Fibroblast of skin of left quadriceps (primary cell): ENCODE measurements at places on chromosomes 6 and 20.

- no peak for DNase-seq
Measured at GRCh38 chr6:35736253-35736894, 458 bp upstream of the ARMC12 start.

- DNase-seq = peak; percentile 52
Measured at GRCh38 chr6:55069132-55069781, 105.1 kb upstream of the HCRTR2 start.

- DNase-seq = no peak
Measured at GRCh38 chr20:12093057-12093796, 175.5 kb downstream of the BTBD3 start.

GRCh38 chr6:27091661-27092315 is 155.7 kb upstream of the PRSS16 start:
- peak; percentile 84 for DNase-seq

DNA sequence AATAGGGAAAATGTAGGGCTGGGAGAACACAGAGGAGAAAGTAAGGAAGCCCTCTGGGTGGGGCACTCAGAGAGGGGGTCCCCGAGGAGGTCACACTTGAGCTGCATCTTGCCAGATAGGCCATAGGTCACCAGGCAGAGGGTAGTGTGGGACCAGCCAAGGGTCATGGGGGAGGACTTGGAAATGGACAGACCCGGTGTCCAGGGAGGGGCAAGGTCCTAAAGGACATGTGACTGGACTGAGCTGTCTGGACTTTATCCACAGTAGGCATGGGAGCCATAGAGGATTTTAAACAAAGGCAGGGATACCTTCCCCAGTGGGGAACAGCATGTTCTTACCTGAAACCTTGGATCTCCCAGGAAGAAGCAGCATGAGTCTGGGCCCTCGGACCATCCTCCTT is 266.7 kb downstream of the LRFN2 start:
- DNase-seq = no peak

GRCh38 chr6:125611573-125612344 is 137.7 kb upstream of the HEY2 start:
- DNase-seq = no peak

DNA sequence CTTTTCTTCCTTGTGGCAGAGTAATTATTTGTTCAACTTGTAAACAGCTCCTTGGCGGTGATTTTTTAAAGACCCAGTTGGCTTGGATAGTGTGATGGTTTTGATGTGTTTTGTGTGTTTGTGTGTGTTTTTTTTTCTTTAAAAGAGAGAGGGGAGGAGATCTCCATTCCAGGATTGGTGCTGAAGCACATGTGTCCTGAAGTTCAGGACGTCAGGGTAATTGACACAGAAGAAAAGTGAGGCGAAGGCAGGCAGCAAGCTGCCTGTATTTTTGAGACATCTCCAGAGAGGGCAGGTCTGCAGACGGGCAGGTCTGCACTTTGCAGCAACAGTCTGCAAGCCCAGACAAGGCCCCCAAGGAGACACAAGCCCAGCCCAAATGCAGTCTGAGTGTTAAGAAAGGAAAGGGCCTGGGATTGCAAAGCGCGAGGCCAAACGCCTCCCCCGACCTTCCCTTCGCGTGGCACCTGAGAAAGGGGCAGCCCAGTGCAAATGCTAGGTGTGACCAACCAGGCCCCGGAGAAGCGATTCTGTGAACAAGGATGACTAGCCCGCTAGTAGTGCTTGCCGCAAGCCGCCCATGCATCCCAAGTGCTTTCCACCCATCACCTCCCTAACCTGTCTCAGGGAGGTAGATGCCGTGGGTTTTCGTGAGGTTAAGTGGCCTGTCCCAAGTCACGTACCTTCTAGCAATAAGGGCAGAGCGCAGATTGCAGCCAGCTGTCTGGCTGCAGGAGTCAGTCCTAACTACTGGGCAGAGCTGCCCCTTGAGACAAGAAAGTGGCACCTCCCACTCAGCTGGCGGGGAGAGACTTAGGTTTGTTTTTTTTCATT is 230.5 kb downstream of the ZMYND8 start:
- DNase-seq = no peak

- no peak for DNase-seq
Measured at GRCh38 chr6:84766118-84766798, 1.9 kb upstream of the TBX18 start.

- peak; percentile 31 for DNase-seq
Measured at GRCh38 chr20:17680836-17681725, 961 bp downstream of the RRBP1 start.

GRCh38 chr20:49471397-49471796 is 11.1 kb downstream of the KCNB1 start:
- no peak for DNase-seq

GRCh38 chr6:124234801-124235200 is 431.1 kb downstream of the NKAIN2 start:
- no peak for DNase-seq

DNA sequence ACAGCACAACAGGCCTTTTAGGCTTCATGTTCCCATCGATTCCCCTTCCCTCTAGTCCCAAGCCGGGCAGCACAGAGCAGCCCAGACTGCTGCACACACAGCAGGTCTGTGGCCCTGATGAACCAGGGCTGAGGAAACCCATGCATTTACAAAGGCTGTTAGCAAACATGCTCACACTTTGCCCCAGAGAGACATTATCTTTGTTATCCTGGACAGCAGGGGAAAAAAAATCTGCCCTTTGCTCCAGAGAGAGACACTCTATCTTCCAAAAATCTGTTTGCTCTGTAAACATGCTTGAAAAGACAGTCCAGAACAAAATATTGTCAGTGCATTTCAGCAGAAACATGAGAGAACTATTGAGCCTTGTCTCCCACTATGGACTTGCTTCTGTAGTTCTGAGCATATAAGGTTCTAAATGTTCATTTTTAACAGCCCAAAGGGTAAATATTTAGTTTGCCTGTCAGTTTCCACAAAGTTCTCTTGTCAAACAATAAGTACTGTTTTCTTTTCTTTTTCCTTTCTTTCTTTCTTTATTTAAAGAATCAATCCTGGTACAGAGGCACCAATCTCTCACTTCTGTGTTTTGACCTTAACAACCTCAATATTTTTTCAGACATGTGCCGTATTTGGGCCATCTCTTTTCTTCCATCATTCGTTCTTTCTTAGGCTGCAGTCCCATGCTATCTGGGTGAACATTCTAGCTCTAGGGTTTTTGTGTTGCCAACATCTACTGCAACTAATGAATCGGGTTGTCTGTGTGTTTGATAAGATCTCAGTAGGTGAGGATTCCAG is 468.0 kb downstream of the EPM2A start:
- no peak for DNase-seq

DNA sequence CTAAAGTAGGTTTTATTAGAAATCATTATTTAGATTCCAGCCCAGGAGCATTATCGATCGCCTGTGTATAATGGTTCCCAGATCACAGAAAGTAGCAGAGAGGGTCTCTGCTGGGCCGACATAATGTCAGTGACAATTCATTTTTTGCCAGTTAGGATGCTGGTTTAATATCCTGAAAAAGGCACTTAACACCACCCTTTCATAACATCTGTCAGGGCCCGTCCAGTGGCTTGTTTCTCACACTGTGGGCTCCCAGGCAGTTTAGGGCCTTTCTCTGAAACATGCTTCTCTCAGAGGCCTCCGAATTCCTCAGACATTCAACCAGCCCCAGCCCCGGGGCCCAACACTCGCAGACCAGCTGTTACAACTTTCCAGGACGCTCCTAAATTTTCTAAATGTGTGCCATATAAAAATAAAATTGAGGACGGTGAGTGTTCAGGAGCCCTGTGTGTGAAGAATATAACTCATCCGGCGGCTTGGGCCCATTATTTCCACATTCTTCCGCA is 108.6 kb upstream of the EYA4 start:
- DNase-seq = no peak

GRCh38 chr20:44183282-44183681 is 3.7 kb downstream of the JPH2 start:
- no peak for DNase-seq

DNA sequence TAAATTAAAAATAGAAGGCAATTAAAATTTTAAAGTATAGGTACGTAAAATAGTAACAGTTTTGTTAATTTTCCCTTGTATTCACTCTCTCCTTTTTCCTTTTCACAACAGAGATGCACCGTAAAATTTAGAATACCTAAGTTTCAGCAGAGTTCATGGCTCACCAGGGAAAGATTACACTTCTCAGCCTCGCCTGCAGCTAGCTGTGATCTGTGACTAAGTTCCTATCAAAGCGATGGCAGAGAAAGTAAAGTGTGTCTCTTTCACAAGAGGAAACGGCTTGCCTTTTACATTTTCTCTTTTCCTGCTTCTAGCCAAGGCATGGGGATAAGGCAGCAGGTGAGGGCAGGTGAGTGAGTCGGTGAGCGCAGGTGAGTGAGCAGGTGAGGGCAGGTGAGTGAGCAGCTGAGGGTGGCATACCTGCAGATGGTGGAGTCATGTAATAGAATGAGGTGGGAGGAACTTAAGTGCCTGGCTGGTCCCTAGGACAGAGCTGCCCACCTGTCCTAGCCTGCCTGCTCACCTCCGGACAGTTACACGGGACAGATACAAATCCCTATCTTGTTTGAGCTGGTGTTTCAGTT is 30.9 kb downstream of the ZFP64 start:
- DNase-seq = no peak

DNA sequence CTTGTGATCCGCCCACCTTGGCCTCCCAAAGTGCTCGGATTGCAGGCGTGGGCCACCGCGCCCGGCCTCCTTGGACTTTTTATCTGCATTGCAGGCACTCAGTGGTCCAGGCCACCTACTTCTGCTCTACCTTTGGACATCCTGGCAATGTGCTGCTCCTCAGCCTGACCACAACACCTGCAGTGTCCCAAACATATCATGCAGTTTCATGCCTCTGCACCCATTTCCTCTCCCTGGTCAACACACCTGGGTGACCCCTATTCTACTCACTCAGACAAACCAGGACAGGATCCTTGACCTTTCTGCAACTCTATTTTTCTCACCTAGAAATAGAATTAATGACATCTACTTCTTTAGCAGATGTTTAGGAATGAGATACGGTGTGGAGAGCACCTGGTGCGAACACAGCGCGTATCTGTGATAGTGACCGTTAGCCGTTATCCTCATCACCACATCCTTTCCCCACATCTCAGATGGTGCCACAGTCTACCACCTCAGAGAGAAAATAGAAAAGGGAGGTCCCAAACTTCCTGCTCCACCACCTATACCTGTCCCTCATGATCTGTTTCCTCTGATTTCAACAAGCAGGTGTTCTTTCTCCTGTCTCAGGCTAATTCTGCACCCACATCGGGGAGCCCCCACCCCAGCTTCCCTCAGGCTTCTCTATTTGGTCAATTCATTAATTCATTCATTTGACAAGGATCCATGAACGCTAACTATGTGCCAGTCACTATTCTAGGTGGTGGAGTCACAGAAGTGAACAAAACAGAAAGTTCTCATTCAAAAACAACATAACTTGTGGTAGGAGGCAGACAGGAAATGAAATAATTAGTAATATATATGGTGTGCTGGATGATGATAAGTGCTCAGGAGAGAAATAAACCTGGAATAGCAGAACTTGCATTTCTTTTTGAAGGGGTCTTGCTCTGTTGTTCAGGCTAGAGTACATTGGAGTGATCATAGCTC is 4.3 kb upstream of the BTN3A2 start:
- DNase-seq = no peak

GRCh38 chr20:37928996-37929682 is 26.2 kb downstream of the VSTM2L start:
- DNase-seq = no peak
